AG08395 (cell line): ENCODE measurements at places on chromosomes 16 and 17.

- DNase-seq: no peak
Observed at GRCh38 chr17:11898526-11899235, 98.6 kb downstream of the ZNF18 start.

DNA sequence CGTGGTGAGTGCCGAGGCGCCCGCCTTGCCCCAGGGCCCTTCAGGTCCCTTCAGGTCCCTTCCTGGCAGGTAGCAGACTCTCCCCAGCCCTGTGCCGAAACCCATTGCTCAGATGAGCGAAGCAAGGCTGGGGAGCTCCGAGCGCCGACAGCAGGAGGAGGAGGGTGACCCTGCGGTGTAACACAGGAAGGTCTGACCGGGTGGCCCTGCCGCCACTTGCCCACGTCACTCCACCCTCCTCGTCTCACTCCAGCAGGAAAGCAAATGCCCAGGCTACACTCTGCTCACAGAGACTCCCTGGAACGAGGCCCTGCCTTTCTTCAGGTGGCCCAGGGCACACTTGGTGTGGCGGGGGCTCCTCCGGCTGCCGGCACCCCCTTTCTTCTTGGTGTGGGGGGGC, 57.2 kb downstream of the ACTG1 start:
- DNase-seq: no peak

DNA sequence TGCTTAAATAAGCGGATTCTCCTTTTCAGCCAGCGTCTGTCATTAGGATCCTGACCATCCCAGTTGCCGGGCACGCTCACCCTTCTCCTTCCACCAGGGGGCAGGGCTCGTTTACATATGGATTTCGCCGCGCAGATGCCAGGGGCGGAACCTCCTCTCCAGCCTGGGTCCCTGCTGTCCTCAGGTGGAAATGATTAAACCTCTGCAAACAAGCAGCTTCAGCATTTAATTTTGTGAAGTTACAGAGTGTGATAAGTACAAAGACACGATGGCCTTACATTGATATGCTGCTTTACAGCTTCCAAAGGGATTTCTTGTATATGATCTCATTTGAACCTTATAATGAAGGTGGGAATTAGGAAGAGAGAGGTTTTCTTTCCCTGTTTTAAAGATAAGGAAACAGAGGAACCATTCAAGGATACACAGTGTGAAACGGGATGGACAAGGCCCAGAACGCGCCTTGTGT, 3.9 kb upstream of the KRT28 start:
- peak; percentile 84 for DNase-seq

- DNase-seq: no peak
Observed at GRCh38 chr16:2717383-2718263, 2.4 kb downstream of the PRSS27 start.

DNA sequence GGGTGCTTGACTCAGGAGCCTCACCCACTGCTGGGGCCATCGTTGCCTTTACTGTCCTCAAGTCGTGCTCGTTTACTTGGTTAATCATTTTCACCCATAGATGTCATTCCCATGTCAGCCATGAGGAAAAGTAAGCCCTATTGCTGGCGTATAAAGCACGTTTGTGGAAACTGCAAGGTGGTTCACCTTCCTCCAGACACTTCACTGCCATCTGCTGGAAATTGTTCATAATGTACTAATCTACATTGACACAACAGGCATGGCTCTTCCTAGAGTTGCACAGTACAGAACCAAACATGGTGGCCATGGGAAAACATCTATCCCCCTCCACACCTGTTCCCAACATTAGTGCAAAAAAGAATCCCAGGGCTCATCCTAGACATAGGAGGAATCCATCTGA, 116.6 kb downstream of the ZNF18 start:
- DNase-seq: no peak
